Right ventricle myocardium superior (tissue), 1 donor: ENCODE measurements at places on chromosomes 4 and X.

- DNase-seq: no peak
Measured at GRCh38 chr4:69907151-69907550, 23.7 kb upstream of the CSN1S1 start.

GRCh38 chr4:5989236-5990225 lies 28.7 kb downstream of the C4orf50 start:
- DNase-seq: no peak

DNA sequence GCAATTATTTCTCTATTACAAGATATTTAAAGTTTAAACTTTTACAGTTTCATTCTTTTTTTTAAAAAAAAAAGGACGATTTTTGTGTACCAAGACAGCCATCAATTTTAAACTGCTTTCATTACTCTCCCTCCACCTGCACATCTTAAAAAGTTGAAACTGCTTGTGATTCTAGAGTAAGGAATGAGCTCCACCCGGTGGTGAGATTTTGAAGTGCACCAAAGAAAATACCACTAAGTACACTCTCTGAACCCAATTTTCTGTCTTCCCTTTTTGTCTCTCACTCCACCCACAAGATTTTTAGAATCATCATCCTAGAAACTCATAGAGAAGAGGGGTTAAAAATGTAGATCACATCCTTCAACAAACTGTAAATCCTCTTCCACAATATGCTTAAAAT lies 91.3 kb upstream of the WDR44 start:
- no peak for DNase-seq

DNA sequence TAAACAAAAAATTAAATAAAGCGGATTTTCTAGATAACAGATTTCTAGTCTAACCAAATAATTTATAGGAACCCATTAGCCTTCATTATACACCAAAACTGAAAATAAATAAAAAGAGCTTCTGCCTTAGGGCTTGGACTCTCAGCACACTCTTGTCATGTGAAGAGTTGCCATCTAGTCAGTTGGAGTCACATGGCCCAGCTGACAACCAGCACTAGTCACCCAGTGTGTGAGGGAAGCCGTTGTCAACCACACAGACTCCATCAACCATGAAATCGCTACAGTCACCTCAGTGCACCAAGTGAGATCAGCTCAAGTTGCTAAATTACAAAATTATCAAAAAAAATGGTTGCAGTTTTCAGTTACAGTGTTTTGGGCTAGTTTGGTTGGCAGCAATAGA lies 470.0 kb downstream of the GASK1B start:
- no peak for DNase-seq

DNA sequence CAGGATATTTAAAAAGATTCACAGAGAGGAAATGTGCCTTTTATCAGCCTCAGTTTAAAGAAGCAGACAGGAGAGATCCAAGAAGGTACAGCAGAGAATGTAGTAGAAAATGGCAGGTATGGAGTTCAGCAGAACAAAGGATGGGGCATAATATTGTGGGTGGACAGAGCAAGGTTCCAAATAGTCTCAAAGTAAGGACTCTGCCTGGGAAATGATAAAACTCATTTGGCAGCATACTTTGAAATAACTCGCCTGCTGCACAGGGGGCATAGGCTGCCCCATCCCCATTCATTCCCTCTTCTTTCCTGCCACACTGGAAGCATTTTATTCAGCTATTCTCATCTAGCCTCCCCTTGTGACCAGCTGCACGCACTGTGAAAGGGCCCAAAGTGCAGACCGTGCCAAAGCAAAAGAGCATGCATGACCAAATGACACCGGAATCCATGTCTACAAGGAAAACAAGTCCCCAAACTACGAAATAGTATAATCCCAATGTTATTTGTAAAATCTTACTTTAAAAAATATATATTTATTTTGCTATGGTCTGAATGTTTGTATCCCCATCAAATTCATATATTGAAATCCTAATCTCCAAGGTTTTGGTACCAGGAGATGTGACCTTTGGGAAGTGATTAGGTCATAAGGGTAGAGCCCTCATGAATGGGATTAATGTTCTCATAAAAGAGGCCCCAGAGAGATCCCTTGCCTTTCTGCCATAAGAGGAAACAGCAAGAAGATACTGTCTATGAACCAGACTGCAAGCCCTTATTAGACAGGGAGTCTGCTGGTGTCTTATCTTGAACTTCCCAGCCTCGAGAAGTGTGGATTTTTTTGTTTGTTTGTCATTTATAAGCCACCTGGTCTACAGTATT lies 77.4 kb upstream of the PRSS48 start:
- DNase-seq: no peak

- DNase-seq: no peak
Measured at GRCh38 chr4:41456559-41457101, 81.3 kb upstream of the LIMCH1 start.

DNA sequence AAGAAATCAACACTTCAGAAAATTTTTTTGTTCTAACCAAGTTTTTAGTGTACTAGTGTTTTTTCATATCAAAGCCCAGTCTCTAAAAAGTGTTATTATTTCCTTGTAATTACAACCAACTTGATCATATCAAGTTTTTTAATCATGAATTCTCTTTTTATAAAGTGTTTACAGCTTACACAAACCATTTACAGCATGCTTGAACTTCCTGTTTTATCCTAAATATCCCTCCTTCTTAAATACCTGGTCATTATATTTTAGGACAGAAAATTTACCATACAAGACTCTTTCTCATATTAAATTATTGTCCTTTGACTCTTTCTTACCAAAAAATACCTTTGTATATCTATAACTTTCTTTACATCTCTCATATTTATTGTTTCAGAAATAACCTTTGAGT lies 89.4 kb upstream of the NPY2R start:
- no peak for DNase-seq

- DNase-seq: no peak
Measured at GRCh38 chrX:130676861-130677260, 226.1 kb downstream of the ENOX2 start.

GRCh38 chrX:101764538-101764937 lies 104.9 kb upstream of the ARMCX2 start:
- DNase-seq: no peak

DNA sequence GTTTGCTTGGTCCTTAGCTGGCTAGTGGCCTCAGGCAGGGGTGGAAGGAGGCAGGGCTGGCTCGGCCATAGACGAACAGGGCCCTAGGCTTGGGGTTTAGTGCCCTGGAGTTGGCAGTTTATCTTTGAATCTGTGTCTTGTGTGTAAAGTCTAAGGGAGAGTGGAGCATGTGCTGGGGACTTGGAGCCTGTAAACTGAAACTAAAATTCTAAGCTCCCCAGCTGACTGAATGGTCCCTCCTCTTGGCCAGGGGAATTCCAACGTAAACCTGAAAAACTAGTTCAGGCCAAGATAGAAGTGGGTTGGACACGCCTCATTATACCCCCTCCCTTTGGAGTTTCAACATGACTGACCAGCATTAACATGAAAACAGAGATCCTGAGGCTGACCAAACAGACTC lies 46.1 kb upstream of the GPR78 start:
- DNase-seq: no peak

DNA sequence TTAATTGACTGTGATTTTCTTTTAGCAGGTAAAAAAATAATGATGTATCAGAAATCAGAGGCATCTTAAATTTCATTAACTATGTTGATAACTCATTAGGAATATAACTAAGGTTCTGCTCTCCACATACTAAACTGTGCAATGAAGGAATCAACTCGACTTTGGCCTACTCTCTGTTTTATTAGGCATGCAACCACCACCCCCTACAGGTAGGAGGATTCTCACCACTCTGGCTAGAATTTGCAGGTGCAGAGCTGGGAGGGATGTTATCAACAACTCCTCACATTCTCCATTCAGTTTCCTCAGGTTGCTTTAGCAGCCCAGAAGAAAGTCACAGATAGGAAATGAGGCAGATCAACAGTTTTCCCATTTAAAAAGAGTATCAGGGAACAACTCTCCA lies 160.1 kb downstream of the COX18 start:
- no peak for DNase-seq
